ENCODE measurements at places on chromosomes 6 and 20. TPM values are rescaled to one million over a fixed set of nuclear protein-coding genes. Genes with fewer than 3 reads are reported as not detected.

Gene KIAA0408
- 107 TPM for total RNA-seq

GRCh38 chr20:44532981-44533331 lies 11.1 kb upstream of the SERINC3 start:
- DNase-seq: no peak

Gene COL9A3
- 10.2 TPM for total RNA-seq

DNA sequence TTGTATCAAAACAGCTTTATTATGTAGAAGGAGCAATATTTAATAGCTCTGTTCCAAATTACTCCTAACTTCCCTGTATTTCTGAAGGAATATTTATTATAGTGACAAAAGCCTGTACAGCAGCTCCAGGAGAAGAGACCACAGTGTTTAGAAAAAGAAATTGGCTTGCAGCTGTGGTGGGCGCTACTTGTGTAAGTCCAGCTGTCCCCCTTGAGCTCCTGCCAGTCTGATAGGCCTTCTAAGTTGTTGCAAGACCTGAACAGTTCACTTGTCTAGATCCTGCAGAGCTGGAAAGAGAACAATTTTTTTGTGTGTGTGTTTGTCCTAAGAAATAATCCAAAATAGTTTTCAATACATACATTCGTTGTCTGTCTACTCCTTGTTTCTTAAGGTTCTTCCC lies 86.6 kb downstream of the JARID2 start:
- DNase-seq: no peak

- no peak for DNase-seq
Observed at GRCh38 chr6:19806971-19807396, 30.2 kb upstream of the ID4 start.

Gene TRDN
- under 0.01 TPM for total RNA-seq

Gene C20orf204
- total RNA-seq: 1.2 TPM

Gene CAGE1
- total RNA-seq: not detected

Gene MYO6
- total RNA-seq: 14.7 TPM

DNA sequence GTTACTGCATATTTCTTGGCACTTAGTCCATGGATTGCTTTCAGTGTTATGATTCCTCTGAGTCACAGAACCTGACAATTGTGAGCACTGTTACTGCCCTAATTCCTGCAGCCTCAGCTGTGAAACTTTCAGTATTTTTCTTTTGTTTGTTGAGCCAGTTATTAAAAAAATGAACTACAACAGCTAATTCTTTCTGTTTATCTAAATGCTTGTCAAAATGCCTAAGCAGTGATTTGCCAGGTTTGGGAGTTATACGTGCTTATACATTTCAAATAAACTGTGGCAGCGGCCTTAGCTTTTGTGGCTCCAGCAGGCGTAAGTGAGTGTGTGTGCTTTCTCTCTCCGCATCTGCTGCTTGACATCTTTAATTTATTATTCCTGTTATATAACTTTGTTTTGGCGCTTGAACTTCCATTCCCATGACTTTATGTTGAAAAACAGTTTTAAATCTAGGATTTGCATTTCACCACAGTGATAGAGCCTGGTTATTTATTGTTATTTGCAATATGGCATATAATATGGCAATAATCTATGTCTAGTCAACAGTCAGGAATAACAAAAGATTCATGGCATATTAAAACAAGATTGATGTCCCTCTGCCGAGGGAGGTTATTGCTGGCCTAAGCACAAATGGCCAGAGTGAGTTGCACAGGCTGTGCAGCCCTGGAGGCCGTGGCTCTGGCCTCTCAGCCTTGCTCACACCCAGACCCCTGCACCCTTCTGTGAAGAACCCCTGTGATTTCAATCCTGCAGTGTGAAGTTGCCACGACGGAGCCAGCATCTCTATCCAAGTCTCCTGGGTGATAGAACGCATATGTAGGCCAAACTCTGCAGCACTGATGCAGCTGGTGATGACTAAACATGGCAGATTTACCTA lies 303.4 kb downstream of the THBS2 start:
- DNase-seq: no peak

DNA sequence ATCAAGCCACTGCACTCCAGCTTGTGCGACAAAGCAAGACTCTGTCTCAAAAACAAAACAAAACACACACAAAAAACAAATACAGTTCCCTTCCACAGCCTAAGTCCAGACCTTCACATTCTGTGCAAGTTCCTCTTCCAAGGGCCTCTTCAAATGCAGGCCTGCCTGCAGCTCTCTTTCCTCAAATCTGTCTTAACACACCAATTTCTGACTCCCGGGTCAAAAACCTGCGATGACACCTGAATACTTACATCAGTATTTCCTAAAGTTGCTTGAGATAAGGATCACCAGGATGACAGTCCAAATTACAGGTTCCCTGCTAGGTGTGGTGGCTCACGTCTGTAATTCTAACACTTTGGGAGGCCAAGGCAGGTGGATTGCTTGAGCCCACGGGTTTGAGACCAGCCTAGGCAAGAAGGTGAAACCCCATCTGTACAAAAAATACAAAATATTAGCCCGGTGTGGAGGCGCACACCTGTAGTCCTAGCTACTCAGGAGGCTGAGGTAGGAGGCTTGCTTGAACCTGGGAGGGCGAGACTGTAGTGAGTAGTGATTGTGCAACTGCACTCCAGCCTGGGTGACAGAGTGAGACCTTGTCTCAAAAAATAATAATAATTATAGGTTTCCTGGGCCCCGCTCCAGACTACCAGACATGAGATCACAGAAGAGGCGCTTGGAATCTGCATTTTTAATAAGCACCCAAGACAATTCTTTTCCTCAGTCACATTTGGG lies 8.8 kb upstream of the PARD6B start:
- no peak for DNase-seq

- DNase-seq: no peak
Observed at GRCh38 chr6:33292996-33293682, 3.7 kb downstream of the PFDN6 start.

DNA sequence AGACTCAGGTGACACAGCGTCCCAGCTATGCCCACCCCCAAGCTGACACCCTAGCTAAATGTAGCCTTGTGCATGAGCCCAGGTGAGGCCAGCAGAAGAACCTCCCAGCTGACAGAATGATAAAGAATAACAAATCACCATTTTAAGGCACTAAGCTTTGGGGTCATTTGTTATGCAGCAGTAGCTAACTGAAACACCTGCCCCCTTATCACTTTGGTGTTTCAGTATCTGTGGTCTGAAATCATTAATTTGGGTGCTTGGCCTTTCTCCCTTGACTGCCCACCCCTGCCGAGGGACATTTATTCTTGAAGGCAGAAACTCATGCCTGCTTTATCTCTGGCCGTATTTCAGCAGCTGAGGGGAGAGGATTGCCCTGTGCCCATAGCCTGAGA lies 30.0 kb downstream of the DACT2 start:
- DNase-seq: no peak

DNA sequence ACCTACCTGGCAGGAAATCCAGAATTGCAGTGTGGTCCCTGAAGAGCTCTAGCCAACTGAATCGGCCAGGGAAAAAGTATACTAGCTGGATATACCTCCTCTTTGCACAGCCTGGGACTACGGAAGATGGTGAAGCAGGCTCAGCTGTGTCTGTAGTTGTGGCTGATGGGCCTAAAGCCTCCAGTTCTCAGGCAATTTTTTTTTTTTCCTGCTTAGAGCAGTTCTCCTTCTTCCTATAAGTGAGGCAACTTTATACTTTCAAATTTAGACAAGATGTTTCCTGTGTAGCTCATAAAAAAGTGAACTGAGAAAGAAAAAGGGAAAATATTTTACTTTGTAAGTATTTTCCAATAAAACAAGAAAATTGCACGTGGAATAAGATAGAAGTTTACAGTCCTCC lies 172.9 kb downstream of the CARMIL1 start:
- no peak for DNase-seq

DNA sequence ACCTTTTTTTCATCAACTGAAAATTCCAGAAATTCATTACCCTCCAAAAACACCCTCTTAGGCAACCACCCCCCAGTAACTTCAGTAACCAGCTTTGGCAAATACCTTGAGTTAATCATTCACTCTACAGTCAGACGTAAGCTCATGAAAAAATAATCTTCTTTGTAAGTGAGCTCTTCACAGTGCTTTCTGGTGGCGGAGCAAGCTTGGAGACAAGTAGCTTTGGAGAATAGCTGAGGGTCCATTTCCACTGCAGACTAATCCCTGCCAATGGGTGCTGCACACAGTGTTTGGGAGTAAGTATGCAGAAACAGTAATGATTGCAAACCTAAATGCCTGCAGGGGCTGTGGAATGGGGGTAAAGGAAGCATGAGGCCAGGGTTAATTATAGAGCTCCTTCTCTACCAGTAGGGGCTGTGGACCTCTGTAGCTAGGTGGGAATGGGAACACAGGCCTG lies 56.8 kb upstream of the HINT3 start:
- no peak for DNase-seq

DNA sequence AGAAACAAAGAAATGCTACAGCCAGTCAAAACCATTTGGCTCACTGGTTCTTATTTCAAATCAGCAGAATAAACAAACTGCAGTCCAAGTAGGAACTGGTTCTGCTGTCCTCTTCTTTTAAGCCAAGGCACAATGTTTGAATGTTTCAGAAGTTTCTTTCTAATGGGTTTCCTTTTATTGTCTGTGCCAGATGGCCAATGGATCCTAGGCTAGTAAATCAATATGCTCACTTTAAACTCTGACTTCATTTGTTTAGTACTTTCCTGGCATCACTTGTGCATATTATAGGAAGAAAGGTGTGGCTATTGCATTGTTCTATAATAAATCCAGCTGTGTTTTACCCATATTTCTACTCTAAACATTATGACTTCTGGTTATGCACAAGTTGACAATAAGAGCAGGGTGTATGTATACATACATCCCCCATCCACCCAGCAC lies 99.7 kb upstream of the PLCB4 start:
- no peak for DNase-seq

Gene SNAP25
- 140 TPM for total RNA-seq

GRCh38 chr20:4151991-4152695 lies 136.8 kb upstream of the RNF24 start:
- no peak for DNase-seq

Gene GABRR1
- not detected for total RNA-seq

- no peak for DNase-seq
Observed at GRCh38 chr6:106300944-106301343, 24.6 kb downstream of the ATG5 start.

- no peak for DNase-seq
Observed at GRCh38 chr6:38320358-38320757, 319.4 kb downstream of the BTBD9 start.

DNA sequence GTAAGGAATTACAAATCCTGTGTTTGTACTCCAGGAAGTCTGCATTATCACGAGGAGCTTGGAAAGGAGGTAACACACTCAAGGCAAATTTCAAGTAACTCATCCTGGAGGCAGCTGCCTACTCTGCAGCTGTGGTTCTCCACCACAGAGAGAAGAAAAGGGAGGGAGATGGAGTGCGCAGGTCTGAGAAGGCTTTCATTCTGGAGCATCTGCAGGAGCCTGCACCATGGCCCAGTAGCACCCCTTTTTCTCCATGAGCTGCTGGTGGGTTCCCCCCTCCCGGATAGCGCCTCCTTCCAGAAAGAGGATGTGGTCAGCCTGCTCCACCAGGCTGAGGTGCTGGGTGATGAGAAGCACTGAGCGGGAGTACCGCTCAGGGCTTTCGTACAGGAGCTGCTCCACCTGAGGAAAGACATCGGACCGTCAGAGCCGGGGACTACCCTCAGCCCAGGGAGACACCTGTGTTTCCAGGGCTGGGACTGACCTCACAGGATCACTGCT lies 1.6 kb upstream of the PSMB8 start:
- no peak for DNase-seq
